ENCODE measurements at places on chromosomes 12 and 14. TPM values are rescaled to one million over a fixed set of nuclear protein-coding genes. Genes with fewer than 3 reads are reported as not detected.

Gene MYH6
- polyA plus RNA-seq, result not detected

Gene TMEM116
- 20.4 TPM for polyA plus RNA-seq

GRCh38 chr14:71498212-71498611, 434.0 kb upstream of the RGS6 start:
- no peak for DNase-seq

- DNase-seq, result no peak
These were observed 2.0 kb downstream of the MYH7 start for GRCh38 chr14:23433457-23433856.

Gene TRHDE
- 2.8 TPM for polyA plus RNA-seq

DNA sequence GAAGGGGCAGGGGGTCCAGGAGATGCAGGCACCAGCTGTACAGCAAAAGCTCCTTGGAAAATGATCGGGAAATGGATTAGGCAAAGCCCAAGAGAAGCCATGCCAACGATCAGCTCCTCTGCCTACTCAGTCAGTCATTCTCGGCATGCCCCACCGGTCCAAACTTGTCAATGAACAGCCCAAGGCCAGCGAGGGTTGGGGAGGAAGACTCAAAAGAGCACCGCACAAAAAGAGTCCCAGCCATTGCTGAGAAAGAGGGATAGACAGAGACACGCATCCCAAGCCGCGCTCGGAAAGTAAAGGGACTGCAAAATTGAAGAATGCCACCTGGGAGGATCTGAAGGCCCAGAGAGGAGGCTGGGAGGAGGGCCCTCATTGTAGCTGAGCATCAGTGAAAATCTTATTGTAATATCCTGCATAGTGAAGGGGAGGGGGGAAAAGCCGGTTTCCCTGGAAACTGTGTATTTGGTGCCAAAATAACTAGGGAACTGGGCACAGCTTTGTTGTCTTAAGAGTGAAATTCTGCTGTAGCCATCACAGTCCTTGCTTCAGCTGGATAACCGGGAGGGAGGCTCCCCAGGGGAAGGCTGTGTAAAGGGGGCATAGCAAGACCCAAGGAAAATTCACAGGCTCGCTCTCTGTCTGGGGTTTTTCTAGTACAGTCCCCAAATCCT, 4.7 kb downstream of the KDM2B start:
- DNase-seq, result no peak

GRCh38 chr12:31989571-31990362, 30.6 kb downstream of the RESF1 start:
- DNase-seq, result no peak

DNA sequence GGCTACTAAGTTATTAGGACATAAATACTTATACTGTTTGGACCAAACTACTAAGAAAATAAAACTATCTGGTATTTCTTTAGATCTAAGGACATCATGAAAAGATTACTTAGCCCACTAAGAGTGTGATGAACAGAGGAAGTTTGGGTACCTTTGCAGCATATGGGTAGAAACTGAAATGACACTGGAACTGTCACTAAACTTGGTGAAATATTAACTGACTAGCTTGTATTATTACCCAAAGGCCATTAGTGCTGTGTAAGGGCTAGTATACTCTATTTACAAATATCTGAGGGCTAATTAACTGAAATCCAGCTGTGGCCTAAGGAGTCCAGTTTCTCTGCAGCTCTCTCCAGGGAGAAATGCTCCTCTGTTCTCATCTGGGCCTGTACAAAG, 45.5 kb downstream of the PAWR start:
- no peak for DNase-seq

DNA sequence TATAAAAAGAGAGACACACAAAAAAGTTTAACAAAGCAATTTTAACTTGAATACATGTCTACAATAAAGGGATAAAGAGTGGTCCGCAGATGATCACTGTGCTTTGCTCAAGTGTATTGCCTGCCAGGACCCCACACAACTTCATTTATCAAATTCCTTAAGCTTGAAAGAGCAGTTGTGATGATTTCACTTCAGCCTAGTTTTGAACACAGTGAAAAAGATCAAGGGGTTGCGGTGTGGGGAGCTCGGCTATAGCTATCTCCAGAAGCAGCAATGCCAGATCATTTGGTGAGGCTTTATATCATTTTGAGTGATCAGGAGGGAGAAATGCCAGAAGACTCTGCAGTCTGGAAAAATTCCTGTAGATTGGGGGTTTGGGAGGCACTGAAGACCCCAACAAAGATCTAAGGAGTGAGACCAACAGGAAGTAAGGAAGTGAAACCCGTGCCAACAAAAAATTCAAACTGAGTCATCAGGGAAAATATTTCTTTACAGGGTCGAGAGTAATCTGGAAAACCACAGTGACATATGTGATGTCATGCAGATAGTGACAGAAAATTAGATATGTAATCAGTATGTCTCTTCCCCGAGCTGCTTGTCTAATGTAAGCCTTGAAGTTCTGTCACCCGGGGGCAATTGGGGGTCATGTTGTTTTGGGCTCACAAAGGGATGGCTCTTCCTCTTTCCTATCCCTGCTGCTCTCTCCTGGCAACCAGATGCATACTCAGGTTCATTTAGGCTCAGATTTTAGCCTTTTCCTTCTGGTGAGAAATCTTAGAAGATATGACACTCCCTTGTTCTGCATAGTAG, 221.8 kb downstream of the MSRB3 start:
- DNase-seq, result no peak

DNA sequence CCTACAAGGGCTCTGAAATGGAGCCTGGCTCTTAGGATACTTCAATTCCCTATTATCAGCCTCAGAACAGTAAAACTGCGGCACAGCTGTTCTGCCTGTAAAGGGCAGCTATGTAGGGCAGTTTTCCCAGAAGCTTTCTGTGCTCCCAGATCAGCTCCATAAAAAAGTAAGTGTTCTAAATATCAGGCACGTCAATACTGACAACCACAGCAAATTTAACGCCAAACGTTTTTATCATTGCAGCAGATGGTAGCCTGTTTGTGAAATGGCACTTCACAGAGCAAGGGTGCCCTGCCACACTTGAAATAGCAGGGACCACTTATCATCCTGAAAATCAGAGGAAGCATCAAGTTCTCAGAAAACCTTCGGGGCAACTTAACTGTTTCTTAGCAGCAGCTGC, 54.8 kb upstream of the PTHLH start:
- DNase-seq, result peak; percentile 24

GRCh38 chr14:64979336-64980074, 7.2 kb upstream of the FNTB start:
- no peak for DNase-seq

Gene CLEC2D
- polyA plus RNA-seq, result 29.4 TPM

Gene PRR4
- polyA plus RNA-seq, result 7.3 TPM

DNA sequence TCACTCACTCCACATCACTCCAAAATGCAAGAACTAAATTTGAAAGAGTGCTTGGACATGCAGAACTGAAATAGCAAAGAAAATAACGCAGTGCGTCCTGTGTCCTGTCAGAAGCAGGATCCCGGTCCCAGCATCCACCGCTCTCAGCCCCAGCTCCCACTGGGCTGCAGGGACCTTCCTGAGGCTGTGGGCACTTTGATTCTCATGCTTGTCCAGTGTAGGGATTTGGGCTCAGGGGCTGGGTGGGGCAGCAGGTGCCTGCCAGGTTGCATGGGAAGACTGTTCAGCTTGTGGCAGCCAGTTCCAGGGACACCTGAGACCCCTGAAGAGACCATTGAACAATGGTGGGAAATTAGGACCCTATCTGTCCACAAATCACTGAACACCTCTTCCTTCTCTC, 140.0 kb upstream of the FKBP4 start:
- DNase-seq, result no peak

- DNase-seq, result no peak
These were observed 21.3 kb downstream of the PRKD1 start for GRCh38 chr14:29906256-29906870.

- DNase-seq, result no peak
These were observed 36.7 kb upstream of the FERMT2 start for GRCh38 chr14:52987514-52987913.

Gene RNASE7
- polyA plus RNA-seq, result 0.12 TPM

GRCh38 chr14:99522457-99522891, 41.3 kb downstream of the CCNK start:
- DNase-seq, result no peak

DNA sequence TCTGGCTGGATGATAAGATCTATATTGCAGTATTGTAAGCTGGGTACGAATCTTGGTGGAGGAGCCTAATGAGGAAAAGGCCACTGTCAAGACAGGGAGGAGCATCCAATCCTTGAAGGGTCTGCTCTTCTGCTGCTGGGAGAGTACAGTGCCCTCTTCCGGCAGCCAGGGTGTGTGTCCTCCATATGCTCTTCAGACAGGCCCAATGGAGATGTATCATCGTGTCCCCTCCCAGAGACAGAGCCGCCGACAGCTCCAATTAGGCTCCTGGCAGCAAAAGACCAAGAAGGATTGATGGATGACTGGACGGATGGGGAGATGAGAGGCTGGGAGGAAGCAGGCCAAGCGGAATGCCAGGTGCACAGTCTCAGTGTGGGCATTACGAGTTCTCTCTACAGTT, 51.6 kb upstream of the PIWIL1 start:
- DNase-seq, result no peak

Gene DCAF4
- 17.2 TPM for polyA plus RNA-seq

- DNase-seq, result no peak
These were observed 27.4 kb upstream of the ELK3 start for GRCh38 chr12:96166765-96167164.

Gene NTN4
- polyA plus RNA-seq, result 25.1 TPM

GRCh38 chr14:104169005-104169698, 30.8 kb downstream of the KIF26A start:
- DNase-seq, result no peak

DNA sequence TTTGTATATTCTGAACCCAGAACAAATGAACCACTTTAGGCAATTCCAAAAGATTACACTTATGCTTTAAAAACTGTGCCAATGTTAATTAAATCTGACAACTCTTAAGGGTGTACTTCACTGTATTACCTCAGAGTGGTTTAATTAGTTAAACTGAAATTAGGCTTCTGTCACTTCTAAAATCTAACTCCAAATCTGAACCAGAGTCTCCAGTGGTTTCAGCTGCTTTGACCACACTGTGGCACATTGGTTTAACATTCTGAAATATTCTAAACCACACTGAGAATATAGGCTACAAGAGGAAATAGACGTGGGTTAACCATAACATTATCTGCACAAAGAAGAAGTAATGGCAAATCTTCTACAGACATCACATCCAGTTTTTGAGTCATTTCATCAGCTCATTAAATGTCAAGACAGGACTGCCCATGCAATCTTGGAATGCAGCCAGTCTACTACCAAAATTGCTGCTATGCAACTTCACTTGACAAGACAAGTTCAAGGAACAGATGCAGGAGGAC, 94.8 kb downstream of the LRP6 start:
- no peak for DNase-seq

- no peak for DNase-seq
These were observed 5.9 kb upstream of the ANAPC5 start for GRCh38 chr12:121358073-121358472.

GRCh38 chr12:52715416-52715815, 12.1 kb upstream of the KRT77 start:
- no peak for DNase-seq

DNA sequence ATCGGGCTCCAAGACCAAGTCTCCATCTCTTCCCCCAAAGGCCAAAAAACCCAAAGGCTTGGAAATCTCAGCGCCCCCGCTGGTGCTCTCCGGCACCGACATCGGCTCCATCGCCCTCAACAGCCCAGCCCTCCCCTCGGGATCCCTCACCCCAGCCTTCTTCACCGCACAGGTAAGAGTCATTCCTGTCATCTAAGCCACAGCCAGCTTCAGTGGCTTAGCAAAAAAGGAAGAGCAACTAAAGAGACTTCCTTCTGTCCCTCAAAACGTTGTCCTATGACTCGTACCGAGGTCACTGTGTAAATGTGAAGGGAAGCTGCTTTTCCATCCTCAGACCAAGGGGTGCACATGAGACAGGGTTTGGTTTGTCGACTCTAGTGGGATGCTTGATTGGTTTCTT, 53.4 kb downstream of the ELK3 start:
- no peak for DNase-seq

Gene FGF23
- polyA plus RNA-seq, result not detected

DNA sequence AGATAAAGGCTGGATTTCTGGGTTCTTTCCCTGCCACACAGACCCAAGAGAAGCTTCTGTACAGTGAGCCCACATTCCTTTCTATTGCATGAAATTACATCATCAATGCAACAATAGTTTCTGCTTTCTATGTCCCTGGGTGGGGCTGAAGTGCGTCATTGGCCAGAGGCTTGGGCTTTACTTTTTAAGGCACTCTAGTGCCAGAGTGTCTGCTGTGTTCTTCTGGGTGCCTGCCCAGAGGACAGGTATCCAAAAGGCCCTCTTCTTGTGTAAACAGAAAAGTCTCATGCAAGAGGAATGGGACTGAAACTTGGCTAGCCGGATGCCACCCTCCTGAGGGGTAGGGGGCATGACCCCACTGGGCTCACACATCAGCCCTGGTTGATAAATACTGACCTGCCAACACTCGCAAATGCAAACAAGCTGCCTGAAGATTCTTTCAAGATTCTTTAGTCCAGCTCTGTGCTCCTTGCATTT, 5.9 kb downstream of the KRT86 start:
- DNase-seq, result peak; percentile 26

GRCh38 chr14:87754520-87755223, 238.3 kb downstream of the GALC start:
- no peak for DNase-seq

GRCh38 chr14:68591786-68592185, 201.1 kb downstream of the ZFP36L1 start:
- DNase-seq, result no peak

- peak; percentile 90 for DNase-seq
These were observed 16.6 kb downstream of the FBRSL1 start for GRCh38 chr12:132506328-132507160.

Data from right lung (tissue), 10 donors.